ENCODE measurements at places on chromosomes 7 and 10.

DNA sequence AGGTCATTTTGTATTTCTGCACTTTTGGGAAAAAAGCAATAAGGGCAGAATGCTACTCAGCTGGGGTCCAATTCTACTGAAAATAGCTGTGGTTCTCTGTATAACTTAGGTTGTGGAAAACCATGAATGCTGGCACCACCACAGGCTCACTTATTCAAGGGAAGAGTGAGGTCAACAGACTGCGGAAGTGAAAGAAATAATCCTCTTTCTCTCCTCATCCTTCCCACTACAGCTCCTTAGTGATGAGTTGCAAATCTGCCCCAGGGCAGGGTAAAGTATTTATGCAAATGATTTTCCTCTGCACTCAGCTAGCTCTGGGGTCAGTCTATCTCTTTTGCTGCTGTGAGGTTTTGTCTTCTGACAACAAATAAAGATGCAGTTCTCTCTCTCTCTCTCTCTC is 74.1 kb upstream of the PTPRZ1 start:
- DNase-seq: no peak

GRCh38 chr10:71816936-71817618 is 34.0 kb downstream of the PSAP start:
- no peak for DNase-seq

DNA sequence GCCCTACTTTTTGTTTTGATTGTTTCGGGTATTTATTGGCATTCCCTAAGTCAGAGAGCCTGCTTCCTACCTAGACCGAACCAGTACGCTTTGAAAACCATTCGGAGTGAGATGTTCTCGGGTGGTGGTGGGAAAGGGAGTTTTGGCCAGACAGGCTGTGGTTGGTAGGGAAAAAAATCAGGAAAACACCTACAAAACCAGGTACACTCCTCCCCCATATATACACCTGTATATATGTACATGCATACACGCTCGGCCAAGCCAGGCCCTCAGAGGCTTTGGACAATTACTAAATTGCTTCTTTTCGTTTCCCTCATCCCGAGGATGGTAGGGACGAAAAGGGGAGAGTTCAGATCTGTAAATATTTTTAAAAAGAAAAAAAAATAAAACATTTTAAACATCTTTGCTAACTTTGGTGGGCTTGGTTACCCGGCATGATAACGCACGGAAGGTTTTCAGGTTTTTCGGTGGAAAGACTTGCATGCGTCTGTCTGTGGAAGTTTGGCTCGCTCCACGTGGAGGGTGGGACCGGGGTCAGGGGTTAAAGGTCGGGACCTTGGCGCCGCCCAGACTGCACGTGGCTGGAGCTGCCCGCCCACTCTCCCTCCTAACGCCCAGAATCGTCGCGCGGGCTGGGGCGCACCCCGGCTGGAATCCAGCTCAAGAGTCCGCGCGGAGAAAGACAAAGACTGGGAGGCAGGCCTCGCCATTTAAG is 2.5 kb downstream of the HMX2 start:
- no peak for DNase-seq

DNA sequence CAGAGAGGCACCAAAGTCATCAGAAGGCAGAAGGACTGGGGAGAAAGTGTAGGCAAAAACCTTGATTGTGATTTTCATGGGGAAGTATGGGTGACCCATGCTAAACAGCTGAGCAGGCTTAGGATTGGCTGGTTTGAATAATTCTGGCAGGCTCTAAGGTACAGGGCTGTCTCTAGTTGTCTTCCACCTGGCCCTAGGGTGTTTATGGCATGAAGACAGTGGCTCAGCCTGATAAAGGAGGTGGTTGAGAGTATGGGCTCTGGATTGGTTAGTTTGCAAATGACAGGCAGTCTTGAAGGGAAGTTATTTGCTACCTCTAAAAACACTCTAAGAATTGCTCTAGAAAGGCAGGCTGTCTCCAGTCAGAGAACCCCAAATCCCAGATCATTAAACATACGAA is 100.3 kb downstream of the STRA8 start:
- DNase-seq: no peak

- no peak for DNase-seq
These were observed 926 bp upstream of the C7orf33 start for GRCh38 chr7:148589640-148590039.
